Naive thymus-derived CD8-positive, alpha-beta T cell (primary cell): ENCODE measurements at places on chromosomes 12 and 14. TPM values are rescaled to one million over a fixed set of nuclear protein-coding genes. Genes with fewer than 3 reads are reported as not detected.

The KCTD10 gene
- polyA plus RNA-seq, result 16.3 TPM

The MMP17 gene
- not detected for polyA plus RNA-seq

The TRIM9 gene
- polyA plus RNA-seq, result 0.43 TPM

The KRT71 gene
- not detected for polyA plus RNA-seq

The SLC35F4 gene
- not detected for polyA plus RNA-seq

The FRMD6 gene
- 0.15 TPM for polyA plus RNA-seq

The FAM90A1 gene
- 0.22 TPM for polyA plus RNA-seq

The PPTC7 gene
- polyA plus RNA-seq, result 9.6 TPM

The METTL3 gene
- 20.5 TPM for polyA plus RNA-seq

DNA sequence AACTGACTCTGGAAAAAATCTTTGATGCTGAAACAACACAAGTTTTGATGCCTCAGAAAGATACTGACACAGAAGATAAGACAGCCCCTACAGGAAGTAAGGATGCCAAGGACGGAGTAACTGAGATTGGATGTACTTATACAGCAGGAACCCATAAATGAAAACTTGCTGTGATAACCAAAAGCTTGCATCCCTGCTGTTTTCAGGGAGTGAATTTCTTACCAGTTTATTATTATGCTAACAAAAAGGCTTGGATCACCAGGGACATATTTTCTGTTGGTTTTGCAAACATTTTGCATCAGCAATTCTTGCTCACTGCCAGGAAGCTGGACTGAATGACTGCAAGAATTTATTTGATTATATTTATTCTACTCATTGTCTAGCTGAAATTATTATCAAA, 197.7 kb downstream of the NAV3 start:
- DNase-seq, result no peak
- no peaks in the 10 kb centered on the region for H3K27me3 ChIP-seq
- H3K4me3 ChIP-seq, result no peak overlapping the region
- no peaks in the 10 kb centered on the region for H3K36me3 ChIP-seq
- no peaks in the 10 kb centered on the region for H3K4me1 ChIP-seq

DNA sequence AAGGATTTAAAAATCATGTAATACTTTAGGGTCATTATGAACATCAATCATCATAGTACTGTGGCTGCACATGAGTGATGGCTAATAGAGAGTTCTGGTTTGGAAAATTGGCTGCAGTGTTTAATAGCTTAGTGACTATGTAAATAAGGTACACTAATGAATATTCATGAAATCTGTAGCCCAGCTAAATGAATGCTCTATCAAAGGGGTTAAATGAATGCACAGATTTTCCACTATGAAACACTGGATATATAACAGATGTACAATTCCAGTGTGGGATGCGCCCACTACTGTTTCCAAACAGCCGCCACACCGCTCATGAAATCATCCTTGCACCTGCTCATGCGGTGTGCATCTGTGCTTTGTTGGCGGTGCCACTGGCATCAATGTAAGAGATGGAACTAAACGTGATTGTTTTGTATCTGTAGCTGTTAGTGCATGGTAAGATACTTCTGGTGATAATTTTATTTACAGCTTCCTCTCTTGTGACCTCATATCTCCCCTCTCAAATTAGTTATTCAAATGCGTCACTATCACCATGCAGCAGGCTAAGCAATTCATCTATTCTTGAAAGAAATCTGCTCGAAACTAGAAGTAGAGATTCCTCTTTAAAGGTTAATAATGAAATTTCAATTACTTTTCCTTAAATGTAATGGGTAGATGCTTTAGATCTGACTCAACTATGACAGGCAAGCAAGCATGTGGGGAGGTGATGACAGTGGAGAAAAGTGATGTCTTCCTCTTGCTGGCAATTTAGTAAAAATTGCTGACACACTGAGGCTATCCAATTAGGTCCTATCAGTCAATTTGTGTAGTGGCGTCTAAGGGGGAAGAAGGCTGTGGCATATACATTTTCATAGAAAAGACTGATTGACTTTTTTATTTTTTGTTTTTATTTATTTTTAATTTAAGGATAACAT, 433.6 kb downstream of the AEBP2 start:
- H3K27ac ChIP-seq, result no peak overlapping the region
- H3K4me1 ChIP-seq, result no peaks in the 10 kb centered on the region
- no peak for DNase-seq
- peaks cover 3% of the 10 kb centered on the region for H3K27me3 ChIP-seq
- no peak overlapping the region for H3K4me3 ChIP-seq
- no peaks in the 10 kb centered on the region for H3K36me3 ChIP-seq

- no peak overlapping the region for H3K27ac ChIP-seq
- no peak for DNase-seq
- peaks cover 7% of the 10 kb centered on the region for H3K4me1 ChIP-seq
- no peaks in the 10 kb centered on the region for H3K36me3 ChIP-seq
- peaks cover 14% of the 10 kb centered on the region for H3K27me3 ChIP-seq
- no peak overlapping the region for H3K4me3 ChIP-seq
These were observed 3.7 kb downstream of the GALNT9 start for GRCh38 chr12:132325733-132326130.

DNA sequence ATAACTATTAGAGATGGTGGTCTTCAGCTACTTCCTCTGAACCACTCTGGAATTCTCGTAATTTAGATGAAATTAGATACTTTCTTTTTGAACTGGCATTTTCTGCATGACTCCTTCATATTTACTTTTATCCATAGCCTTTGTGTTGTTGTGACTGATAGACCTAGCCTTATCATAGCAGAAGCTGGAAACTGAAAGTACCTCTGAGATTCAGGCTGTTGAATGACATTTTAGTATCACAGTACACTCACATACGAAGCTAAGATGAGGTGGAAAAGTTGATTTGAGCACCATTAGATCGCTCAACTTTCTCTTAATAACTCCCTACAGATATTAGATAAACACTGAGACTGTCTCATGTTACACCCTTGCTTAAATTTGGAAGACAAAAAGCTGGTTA, 525.1 kb upstream of the FBXO33 start:
- peaks cover 35% of the 10 kb centered on the region for H3K36me3 ChIP-seq
- no peak for DNase-seq
- no peaks in the 10 kb centered on the region for H3K27me3 ChIP-seq
- no peaks in the 10 kb centered on the region for H3K4me1 ChIP-seq
- H3K4me3 ChIP-seq, result no peak overlapping the region
- no peak overlapping the region for H3K27ac ChIP-seq

DNA sequence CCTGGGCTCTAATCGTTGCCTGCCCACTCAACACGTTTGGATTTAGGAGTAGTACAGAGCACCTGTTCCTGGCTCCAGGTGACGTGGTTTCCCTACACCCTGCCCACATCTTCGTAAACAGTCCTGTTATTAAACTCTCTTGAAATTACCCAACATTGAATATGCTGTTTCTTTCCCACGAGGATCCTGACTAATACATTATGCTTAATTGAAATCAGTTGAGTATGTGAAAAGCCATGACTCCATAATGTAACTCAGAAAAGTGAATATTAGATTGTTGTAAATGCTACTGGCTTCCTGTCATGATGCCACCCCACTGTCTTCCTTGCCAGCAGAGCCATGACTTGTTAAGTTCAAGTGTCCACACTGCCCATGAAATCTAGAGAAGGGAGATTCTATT, 21.6 kb downstream of the AK7 start:
- no peak overlapping the region for H3K4me3 ChIP-seq
- no peaks in the 10 kb centered on the region for H3K36me3 ChIP-seq
- no peaks in the 10 kb centered on the region for H3K27me3 ChIP-seq
- no peak overlapping the region for H3K27ac ChIP-seq
- no peaks in the 10 kb centered on the region for H3K4me1 ChIP-seq
- no peak for DNase-seq

DNA sequence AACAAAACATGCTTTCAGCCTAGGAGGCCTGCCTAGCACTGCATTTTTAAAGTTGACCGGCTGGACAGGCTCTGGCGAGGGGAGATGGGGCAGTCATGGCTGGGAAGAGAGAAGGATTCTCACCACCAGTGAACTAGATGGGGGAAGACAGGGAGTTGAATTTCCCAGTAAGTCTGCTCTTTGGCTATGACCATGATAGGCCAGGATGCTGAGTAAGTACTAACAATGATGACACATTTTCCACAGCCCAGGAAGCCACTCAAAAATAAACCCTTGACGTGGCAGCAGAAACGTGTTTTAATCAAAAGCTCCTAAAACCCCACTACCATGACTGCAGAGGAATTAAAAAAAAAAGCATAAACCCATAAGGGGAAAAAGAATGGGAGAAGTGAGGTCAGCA, 19.0 kb downstream of the KCTD10 start:
- H3K36me3 ChIP-seq, result peaks cover 28% of the 10 kb centered on the region
- H3K4me3 ChIP-seq, result no peak overlapping the region
- no peak for DNase-seq
- H3K4me1 ChIP-seq, result peaks cover 31% of the 10 kb centered on the region
- H3K27me3 ChIP-seq, result no peaks in the 10 kb centered on the region

- DNase-seq, result no peak
- no peak overlapping the region for H3K27ac ChIP-seq
- no peak overlapping the region for H3K4me3 ChIP-seq
- no peaks in the 10 kb centered on the region for H3K36me3 ChIP-seq
These were observed 5.1 kb upstream of the SDS start for GRCh38 chr12:113408756-113409298.

DNA sequence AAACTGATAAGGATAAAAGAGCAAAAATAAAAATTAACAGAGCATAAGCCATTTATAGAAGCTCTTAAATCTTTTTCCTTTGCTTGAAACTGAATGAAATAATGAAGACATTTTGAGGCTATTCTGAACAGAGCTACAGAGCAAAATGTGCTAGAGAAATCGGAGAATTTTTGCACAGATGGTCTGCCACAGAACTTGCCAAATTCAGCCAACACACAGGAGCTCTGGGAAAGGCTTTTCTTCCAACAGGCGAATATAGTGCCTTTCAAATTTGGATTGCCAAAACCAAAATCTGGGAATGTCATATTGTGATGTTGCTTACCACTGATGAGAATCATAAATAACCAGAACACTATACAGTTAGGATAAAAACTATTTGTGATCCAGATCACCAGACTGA, 406.3 kb downstream of the RPL10L start:
- H3K27me3 ChIP-seq, result no peaks in the 10 kb centered on the region
- no peak overlapping the region for H3K4me3 ChIP-seq
- no peak for DNase-seq
- no peaks in the 10 kb centered on the region for H3K36me3 ChIP-seq

GRCh38 chr12:19530637-19531023, 91.3 kb downstream of the AEBP2 start:
- H3K4me3 ChIP-seq, result no peak overlapping the region
- H3K4me1 ChIP-seq, result peaks cover 38% of the 10 kb centered on the region
- H3K36me3 ChIP-seq, result peaks cover 18% of the 10 kb centered on the region
- no peaks in the 10 kb centered on the region for H3K27me3 ChIP-seq
- no peak for DNase-seq

- H3K27ac ChIP-seq, result no peak overlapping the region
- H3K27me3 ChIP-seq, result no peaks in the 10 kb centered on the region
- DNase-seq, result no peak
- no peaks in the 10 kb centered on the region for H3K36me3 ChIP-seq
- H3K4me3 ChIP-seq, result no peak overlapping the region
These were observed 957.5 kb downstream of the SLC6A15 start for GRCh38 chr12:83954956-83955601.

DNA sequence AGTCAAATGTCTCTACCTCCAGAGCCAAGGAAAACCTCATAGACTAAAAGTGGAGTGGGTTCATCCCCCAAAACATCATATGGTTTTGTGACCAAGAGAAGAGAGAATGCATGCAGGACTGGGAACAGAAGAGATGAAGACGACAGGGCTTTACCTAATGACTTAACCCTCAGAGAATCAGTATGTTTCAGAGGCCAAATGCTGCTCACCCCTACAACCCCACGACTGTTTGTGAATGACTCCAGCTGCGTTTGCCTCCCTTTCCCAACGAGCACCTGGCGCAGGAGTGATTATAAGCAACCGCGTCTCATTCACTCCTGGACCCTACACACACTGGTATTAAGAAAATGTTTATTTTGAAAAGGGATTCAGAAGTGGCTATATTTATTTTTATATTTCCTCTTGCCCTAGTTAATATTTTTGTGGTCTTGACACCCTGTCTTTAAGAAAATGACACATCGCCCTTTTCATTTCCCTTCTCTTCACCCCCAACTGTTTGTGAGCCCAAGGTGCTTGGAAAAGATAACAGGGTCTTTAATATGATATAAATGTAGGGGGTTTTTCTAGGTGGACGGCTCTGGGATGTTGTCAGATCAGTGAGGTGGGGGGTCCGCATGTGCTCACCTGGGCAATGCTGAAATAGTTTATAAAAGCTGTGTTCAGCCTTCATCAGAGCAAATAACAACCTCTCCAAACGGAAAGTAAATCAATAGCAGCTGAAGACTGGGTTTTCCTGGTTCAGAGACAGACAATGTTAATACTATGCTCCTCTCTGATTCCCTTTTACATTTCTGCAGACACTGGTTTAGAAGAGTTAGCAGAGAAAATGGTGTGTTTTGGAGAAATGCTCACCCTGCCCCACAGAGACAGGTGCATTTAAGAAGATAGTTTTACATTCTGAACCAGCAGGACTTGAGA, 77.7 kb downstream of the SLC15A4 start:
- H3K4me3 ChIP-seq, result peak overlapping the region; percentile 26
- DNase-seq, result no peak
- H3K27ac ChIP-seq, result peak overlapping the region; percentile 91
- peaks cover 9% of the 10 kb centered on the region for H3K27me3 ChIP-seq
- peaks cover 2% of the 10 kb centered on the region for H3K4me1 ChIP-seq
- H3K36me3 ChIP-seq, result peaks cover 3% of the 10 kb centered on the region

- no peak overlapping the region for H3K4me3 ChIP-seq
- H3K4me1 ChIP-seq, result peaks cover 1% of the 10 kb centered on the region
- H3K27me3 ChIP-seq, result no peaks in the 10 kb centered on the region
- H3K36me3 ChIP-seq, result peaks cover 5% of the 10 kb centered on the region
These were observed 28.5 kb upstream of the KLHL42 start for GRCh38 chr12:27751386-27752047.

DNA sequence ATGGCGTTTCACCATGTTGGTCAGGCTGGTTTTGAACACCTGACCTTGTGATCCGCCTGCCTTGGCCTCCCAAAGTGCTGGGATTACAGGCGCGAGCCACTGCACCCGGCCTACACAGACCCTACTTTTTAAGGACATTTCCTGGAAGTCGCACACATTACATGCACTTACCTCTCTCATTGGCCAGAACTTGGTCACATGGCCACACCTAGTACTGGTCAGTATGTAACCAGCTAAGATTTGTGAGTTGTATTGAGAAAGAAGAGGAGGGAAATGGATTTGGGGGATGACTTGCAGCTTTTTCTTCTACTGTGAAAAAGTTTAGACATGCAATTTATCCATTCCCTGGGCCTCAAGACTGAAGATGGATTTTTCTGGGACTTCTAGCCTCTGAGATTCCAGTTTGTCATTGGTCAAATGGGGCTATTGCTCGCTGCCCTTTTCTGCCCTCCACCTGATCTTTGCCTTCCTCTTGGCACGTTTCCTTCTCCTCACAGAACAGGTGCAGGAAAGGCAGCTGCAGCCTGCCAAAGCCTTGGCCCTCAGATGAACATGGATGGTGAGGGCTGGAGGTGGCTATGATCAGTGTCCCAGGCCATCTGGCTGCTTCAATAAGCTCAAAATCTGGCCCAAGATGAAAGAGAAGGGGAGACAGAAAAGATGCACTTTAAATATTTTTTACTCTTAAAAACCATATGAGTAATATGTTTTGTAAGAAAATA, 7.1 kb upstream of the ZDHHC22 start:
- H3K27ac ChIP-seq, result no peak overlapping the region
- no peak overlapping the region for H3K4me3 ChIP-seq
